DMS79 (cell line): ENCODE measurements at places on chromosomes 7 and 10.

GRCh38 chr10:70575874-70576802 is 26.4 kb downstream of the PRF1 start:
- peak; percentile 59 for DNase-seq

DNA sequence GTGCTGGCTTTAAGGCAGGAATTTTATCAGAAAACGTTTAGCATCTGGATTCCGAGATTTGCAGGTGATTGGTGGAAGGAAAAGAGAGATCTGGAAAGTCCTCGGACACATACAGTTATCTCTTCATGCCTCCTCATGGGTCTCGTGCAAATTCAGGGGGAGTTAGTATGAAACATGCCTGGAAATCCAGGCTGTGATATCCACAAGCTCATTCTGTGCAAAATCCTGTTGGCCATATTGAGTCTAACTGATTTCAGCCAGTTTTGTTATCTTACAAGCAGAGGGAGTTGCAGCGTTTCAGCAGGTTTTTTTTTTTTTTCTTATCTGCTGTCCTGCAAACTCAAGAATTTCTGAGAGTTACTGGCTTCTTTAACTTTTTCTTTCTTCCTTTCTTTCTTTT is 411.5 kb downstream of the GALNT17 start:
- DNase-seq: no peak

DNA sequence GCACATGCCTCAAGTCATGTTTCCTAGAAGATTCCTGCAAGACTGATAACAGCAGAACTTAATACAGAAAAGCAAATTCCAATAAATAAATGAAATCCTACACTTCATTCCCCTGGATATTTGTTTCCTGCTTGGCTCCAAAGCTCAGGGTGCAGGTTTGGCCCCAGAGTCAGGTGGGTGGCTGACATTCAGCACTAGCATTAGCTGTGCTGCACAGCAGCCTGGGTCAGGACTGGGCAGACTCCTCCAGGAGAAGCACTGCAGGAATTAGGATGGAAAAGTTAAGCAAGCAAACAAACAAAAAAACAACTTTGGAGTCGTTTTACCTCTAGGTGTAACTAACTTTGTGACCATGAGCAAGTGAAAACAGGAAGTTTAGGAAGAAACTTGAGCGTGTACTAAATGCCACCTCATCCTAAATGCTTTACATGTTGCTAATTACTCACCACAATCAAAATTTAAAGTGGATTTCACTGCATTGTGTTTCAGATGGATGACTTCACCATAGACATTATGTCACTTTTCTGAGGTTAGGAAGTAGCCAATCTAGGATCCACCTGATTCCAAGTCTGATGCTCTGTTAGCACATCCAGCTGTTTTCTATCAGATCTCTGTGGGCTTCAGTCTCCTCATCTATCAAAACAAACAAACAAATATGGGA is 239.4 kb downstream of the C7orf25 start:
- DNase-seq: no peak

GRCh38 chr7:130468612-130469011 is 23.3 kb upstream of the MEST start:
- no peak for DNase-seq

- DNase-seq: no peak
Measured at GRCh38 chr7:47663851-47664250, 81.9 kb upstream of the TNS3 start.

GRCh38 chr10:101141616-101142532 is 10.8 kb downstream of the TLX1 start:
- DNase-seq: peak; percentile 40

DNA sequence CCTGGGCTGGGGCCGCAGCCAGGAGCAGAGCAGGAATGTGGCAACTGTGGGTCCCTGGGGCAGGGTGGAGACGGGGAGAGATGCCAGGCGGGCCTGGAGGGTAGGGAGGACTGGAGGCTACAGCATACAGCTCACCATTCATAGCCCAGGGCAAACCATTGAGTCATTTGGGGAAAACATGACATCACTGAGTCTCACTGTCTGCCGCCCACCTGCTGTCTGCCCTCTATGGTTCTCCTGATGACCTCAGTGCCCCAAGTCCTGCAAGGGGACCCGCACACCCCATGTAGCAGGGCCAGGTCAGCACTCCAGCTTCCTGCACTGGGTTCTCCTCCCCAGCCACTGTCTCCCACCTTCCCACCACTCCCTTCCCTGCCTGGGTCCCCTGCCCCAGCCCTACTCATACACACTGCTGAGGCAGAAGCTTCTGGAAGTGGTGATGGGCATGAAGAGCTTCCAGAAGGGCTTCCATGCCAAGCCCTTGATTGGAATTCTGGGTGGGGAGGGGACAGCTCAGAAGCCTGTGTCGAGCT is 10.4 kb downstream of the CHST3 start:
- DNase-seq: no peak

DNA sequence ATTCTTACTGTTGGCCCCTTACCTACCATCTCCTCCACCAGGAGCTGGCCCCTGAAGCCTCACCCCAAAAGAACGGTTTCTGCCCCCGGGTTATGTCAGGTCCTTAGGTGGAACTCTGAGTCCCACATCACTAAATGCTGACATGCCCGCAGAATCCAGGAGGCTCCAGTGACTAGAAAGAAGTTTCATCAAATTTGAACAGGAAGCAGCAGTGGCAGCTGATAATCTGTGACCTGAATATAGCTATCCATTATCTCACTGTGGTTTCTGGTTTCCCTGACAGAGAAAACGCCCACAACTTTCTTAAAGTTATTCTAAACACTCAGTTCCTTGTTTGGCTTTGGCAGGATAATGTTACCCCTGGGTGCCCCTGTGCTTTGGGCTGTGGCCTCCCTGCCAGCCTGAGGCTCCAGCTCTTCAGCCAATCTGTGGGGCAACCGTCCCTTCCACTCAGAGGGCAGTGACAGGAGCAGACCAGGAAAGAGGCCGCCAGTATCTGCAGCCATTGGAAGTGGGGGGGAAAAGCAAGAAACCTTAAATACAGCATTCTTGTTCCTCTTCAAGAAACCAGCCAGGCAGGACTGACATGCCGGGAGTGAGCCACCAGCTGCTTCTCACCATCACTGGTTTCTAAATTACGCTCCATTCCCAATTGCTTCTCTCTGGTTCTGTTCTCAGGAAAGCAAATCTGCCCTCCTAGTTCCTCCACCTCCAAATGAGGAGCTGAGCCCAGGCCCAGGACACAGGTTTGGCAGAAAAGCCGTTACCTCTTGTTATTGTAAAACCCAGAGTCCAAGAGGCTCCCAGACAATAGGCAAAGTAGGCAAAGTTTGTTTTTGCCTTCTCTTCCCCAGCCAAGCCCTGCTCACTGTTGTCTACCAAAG is 41.2 kb upstream of the VCL start:
- DNase-seq: no peak

DNA sequence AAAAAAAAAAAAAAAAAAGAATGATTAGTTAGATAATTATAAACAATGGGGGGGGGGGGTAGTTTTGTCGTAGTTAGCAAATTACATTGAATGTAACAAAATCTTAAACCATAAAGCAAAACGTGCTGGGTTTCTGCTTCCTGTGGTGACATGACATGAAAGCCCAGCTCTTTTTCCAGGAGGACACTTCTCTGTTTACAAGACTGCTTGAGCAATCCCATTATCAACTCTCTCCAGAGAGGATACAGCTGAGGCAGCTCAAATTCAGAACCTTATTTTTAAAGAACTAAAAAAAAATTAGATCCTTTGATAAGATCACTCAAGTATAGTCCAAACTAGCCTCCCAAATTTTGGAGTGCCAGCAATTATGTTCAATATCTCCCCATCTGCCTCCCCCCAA is 58.6 kb downstream of the ADRB1 start:
- no peak for DNase-seq

DNA sequence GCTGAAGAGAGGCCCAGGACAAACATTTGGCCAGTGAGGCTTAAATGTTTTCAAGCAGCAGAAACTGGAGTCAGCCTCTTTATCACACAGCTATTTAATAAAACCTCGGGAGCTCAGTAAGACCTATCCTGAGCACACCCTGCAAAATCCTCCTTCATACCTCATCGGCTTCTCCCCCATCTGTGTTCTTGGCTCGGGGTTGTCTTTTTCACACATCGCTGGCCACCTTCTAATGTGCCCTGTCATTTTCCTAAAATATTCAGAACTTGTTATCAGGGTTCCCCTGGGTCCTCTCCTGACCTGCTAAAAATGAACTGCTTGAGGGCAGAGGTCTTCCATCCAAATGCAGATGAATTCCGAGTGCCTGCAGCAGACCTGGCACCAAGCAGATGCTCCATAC is 310.3 kb upstream of the AKR1E2 start:
- no peak for DNase-seq

GRCh38 chr10:48940372-48940771 is 732 bp upstream of the LRRC18 start:
- DNase-seq: no peak

DNA sequence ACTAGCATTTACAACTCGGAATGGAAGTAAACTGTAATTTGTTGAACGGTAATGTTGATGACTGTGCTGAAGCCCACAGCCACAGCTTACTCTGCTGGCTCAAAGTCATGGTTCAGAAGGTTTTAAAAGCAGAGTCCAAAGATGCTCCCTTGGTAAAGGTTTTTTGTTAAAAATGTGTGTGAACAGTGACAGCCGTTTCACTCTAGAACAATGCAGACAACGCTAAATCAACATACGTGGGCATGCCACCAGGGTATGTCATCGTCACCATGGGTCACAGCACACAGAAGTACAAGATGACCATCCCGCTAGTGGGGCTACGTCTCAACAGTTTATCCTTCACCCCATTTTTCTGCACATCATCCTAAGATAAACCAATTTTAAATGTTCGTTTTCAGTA is 106.5 kb upstream of the LANCL2 start:
- DNase-seq: no peak

DNA sequence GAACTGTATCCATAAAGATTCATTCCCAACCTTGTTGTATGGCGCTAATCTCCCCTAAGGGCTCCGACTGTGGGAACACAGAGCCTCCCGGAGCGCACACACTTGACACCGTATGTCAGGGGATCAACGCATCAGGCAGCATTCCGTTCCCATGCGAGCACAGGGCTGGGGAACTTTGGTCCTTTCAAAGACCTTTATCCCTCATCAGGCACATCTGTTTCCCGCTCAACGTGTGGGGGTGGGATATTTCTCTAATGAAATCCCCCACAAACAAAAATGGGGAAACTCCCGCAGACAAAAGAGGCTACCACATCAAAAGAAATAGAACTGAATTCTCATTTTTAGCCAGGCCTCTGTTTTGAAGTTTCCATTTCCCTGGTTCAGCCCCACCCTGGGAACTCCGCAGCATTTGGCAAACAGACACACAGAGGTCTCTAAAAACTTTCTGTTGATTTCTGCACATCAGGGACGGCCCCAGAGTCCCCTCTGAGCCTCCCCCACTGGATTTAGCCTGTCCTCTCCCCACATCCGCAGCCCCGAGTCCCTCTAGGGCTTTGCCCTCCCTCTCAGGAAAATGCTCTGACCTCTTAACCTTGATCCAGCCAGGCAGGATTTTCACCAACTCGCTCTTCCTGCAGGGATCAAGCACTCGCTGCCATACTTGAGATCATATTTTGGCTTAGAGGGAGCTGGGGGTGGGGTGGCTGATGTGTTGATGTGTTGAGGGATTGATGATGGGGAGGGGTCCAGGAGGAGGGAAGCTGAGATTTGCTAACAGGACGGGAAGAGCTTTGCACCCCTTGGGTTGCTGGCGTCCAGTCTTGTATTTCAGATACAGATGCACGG is 6.6 kb downstream of the CPA5 start:
- peak; percentile 90 for DNase-seq

GRCh38 chr7:139441961-139442360 is 41.5 kb downstream of the KLRG2 start:
- peak; percentile 34 for DNase-seq

DNA sequence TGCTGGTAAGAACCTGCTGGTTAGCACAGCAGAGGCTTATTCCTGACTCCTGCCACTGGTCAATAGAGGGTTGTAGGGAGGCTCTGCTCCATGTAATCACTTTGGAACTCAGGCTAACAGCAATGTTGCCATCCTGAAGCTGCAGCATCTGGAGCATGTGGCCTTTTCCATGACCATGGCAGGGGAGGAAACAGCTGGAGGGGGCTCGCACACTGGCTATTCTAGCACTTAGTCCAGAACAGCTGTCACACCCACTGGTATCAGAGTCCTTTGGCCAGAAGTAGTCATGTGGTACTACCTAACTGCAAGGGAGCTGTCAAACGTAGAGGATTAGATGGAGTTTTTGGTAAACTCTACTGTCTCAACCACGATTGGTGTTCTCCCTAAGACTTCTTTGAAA is 450.0 kb downstream of the RPS24 start:
- DNase-seq: no peak

GRCh38 chr10:124742413-124743190 is 1.6 kb downstream of the FAM53B start:
- no peak for DNase-seq

- no peak for DNase-seq
Measured at GRCh38 chr7:105768898-105769507, 107.4 kb downstream of the ATXN7L1 start.

DNA sequence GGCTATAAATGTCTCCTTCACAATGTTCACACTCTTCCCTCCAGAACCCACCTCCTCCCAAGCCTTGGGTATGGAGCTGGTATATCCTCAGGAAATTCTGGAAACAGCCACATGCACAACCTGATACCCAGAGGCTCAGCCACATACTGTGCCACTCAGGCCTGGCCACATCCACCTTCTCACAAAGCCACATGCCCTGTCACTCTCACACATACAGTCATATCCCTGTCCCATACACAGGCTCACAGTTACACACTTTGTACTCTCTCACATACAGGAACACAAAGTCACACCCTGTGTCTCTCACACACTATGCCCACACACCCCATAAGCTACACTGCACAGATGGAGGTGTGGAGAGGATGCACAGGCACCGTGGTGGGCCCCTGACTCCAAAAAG is 10.1 kb downstream of the KCNIP2 start:
- no peak for DNase-seq

DNA sequence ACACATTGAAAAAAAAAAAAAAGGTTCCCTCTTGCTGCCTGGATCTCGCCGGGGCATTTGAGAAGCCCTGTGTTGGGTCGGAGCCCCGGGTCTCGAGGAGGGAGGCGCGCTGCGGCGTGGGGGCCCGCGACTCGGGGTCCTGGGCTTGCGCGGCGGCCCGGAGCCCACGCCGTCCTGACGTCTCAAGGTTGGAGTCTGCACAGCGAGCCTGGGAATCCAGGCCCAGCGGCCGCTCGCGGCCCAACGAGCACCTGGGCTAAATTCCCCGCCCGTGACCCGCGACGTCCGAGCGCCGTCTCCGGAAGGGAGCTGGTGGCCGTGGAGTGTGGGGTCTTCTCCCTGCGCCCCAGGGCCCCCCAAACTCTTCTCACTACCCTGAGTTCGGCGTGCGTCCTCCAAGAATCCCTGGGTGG is 1.4 kb upstream of the CTBP2 start:
- no peak for DNase-seq

- no peak for DNase-seq
Measured at GRCh38 chr7:32513210-32513609, 17.9 kb downstream of the AVL9 start.
